ENCODE measurements at places on chromosomes 2 and 18.

- no peak for DNase-seq
Observed at GRCh38 chr2:241359481-241360045, 3.5 kb downstream of the FARP2 start.

GRCh38 chr18:46628206-46628605 lies 28.8 kb downstream of the LOXHD1 start:
- DNase-seq = no peak

- DNase-seq = no peak
Observed at GRCh38 chr18:41982942-41983660, 28.1 kb downstream of the PIK3C3 start.

DNA sequence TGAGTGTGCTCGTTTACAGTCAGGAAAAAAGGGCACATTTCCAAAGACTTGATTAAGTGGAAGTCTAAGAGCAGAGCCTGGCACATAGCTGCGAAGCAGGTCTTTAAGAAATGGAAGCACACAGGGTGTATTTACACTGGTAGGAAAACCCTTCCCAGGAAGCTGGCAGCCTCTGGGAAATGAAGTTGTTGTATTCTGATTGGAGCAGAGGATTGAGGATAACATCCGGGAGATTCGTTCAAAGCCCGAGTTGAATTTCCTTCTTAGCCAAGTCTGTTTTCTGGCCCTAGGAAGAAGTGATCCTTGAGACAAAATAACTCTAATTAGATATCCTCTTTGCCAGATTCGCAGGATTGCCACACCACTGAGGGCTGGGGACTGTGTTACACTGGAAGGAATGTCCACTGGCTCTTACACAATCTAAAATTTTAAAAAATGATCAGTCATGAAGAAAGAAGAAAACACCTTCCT lies 75.9 kb downstream of the ITGB1BP1 start:
- no peak for DNase-seq

- DNase-seq = no peak
Observed at GRCh38 chr18:63848159-63848558, 39.3 kb upstream of the SERPINB2 start.

DNA sequence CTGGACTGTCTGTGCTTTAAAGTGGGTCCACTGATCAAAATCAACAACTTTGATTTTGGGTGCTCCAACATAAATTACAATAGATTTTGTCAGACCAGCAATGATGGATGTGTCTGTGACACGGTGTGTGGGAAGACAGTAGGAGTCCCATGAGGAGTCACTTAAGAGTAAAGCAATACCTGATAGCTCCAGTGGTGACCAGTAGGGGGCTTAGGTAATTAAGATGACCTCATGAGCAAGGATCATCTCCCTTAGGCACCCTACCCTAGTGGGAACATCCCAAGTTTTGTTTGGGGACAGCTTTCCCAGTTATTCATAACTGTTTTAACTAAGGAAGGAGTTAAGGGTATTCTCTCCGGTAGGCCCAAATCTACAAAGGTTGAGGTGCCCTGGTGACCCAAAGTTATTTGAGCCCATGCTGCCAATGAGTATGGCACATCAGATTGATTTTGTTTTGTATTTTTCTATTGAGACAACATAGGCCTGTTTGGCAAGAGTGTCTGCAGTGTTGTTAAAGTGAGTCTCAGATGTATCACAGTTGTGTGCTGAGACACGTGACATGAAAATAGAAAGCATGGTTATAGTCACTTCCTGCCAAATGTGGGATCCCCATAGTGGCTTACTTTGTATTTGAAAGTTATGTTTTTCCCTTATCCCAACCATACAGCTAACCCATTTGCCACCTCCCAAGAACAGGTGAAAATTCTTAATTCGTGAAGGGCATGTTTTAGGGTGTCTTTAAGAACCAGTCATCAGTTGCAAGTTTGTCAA lies 1337.6 kb upstream of the SLC39A10 start:
- no peak for DNase-seq

DNA sequence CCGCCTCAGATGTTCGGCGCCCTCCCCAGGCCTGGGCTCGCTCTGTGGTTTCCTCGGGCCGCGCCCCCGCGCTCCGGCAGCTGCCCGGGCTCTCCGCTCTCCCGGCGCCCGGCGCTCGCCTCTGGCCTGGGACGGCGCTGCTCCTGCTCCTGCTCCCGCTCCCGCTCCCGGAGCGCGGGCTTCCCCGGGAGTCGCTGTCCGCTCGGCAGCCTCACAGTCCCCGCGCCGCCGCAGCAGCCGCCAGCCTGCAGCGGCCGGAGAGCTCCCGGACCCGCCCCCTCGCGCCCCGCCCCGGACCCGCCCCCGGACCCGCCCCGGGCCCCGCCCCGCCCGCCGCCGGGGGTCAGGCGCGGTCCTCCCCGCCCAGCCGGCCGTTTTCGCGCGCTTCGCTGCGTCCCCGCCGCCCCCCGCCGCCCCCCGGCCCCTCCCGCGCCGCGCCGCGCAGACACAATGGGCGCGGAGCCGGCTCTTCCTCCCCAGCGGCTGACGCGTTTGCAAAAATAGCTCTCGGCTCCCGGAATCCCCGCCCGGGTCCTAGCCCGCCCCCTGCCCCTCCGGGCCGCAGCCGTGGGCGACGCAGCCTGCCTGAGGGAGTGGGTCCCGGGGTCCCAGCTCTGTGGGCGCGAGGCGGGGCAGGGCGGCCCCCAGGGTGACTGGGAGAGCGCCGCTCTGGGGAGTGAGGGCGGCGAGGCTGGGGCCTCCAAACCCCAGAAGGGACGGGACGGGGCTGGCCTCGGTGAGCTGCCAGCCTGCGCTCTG lies at the start of gene ARL4C:
TSS of gene ARL4C (minus strand) at position 247 of the 759 bp plus-strand sequence. CDS start 495 bp downstream, outside the sequence.
- peak; percentile 47 for DNase-seq

- DNase-seq = no peak
Observed at GRCh38 chr2:225670111-225670974, 270.8 kb downstream of the NYAP2 start.

DNA sequence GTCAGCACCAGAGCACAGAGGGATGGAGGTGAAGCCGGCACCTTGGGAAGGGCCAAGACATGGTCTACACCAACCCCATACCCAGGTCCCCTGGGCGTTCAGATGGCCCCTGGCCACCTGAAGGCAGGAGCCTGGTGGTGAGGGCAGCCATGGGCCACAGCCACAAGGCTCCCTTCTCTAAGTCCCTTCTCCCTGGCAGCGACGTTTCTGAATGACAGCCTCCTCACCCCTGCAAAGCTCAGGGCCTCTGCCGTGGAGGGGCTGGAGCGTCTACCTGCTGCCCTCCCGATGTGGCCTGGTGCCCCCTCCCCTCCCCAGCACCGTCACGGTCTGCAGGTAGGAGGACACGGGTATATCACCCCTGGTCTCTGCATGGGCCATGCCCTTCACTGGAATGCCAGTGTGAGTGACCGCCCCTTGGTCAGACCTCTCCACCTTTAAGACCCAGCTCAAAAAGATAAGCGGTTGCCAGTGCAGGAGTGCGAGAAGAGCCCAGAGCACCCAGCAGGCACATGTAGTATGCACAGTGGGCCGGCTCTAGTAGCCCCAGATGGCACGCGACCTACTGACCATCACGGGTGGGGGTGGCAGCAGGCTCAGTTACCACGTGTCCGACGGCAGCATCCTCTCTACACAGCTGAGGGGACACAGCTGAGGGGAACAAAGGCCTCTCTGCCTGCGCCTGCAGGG lies 46.6 kb downstream of the HS6ST1 start:
- DNase-seq = no peak

- no peak for DNase-seq
Observed at GRCh38 chr2:188196343-188197008, 95.2 kb upstream of the GULP1 start.

DNA sequence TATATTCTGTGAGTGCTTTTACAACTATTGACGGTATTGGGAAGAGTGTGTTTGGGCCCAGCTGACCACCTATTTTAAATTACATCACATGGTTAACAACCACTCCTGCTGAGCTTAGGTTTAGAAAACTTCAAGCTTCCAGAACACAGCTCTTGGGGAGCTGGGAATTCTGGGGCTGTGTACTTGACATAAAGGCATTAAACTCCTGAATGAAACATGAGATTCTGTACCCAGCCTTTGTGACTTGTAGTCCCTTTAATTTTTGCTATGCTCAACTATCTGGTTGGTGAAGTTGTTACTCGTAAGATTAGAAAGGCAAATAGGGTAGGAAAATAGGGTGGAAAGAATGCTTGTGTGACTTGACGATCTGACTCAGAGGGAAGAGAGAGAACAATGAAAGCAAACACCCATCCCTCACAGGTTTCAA lies 66.9 kb downstream of the LTBP1 start:
- DNase-seq = no peak

DNA sequence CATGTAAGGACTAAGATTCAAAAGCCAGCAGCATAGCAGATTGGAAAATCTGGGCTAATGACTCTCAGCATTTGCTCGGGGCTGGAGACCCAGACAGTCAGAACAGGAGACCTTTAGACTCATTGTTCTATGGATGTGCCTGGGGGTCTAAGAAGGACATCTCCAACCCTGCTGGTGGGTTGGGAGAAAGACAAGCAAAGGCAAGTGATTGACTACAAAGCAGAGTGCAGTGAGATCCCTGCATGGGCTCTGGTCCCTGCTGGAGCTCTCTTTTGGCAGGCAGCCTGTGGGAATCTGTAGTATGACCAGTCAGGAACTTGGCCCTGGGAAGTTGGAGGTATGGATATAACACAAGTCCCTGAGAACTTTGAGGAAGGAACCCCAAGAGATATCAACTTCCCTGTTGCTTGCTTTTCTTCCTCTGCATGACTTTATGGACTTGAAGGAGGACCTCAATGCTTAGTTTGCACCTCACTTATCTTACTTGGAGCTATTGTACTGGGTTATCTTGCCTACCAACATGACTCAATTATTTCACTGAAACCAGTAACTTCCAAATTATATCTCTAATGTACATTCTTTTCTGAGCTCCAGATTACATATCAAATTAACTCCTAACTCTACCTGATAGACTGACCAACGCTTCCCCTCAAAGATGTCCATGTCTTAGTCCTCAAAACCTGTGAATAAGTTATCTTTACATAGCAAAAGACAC lies 236.0 kb downstream of the CYRIA start:
- no peak for DNase-seq

DNA sequence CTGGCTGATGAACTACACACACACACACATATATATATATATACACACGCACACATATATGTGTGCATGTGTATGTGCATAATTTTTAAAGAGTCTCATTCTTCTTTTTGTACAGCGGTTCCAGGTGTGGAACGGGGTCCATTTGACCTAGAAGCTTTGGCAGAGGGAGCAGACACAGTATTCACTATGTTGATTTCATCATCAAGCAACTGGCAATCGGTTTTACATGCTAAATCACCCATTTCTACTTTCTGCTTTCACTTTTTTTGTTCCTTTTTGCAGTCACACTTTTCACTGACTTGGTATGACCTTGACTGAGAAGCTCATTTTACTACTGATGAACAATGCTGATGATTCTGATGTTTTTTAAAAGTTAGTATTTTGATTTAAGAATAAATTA lies 63.0 kb upstream of the PGAP1 start:
- DNase-seq = no peak

DNA sequence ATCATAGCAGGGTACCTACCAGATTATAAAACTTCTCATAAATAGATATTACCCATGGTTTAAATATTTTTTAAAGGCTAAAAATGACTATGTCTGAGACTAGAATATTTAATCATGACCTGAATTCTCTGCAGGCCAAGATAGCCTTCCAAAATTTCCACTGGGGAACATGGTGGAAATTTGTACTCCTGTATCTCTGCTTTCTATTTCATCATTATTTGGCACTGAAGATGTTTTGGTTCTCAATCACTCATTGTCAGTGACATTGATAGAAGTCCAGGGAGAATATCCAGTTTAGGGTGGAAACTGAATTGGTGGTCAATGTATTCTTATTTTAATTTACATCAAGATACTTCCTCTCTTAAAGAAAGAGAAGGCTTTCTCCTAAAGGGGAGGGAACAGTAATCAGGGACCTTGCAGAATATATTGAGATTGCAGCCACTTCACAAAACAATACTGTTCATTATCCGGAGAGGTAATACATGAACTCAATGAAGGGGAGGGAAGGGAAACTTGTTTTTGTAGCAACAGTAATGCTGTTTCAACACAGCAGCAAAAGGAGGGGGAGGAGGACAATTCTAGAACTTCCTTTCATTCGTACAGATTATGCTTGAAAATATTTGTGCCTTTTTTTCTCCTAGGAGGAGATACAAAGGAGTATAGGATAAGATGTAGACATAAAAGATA lies 34.1 kb downstream of the EEF1B2 start:
- no peak for DNase-seq

DNA sequence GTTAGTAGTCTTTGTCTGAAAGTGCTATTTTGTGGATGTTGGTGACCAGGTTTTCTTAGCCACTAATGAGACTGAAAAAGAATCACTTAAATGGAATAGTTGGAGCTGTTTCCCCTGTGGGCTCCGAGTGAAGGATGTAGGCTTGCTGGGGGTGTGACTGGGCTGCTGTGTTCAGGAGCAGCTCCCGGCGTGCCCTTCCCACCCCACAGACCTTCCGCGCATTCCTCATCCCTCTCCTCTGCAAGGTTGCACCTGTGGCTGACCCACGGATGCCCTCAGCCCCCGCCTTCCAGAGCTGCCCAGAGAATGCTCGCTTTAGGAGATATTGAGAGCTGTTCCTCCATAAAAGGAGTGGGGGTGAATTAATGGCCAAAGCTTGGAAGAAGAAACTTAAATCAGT lies 174.3 kb downstream of the LDLRAD4 start:
- DNase-seq = no peak

GRCh38 chr2:84947010-84947593 lies 23.9 kb upstream of the KCMF1 start:
- no peak for DNase-seq

DNA sequence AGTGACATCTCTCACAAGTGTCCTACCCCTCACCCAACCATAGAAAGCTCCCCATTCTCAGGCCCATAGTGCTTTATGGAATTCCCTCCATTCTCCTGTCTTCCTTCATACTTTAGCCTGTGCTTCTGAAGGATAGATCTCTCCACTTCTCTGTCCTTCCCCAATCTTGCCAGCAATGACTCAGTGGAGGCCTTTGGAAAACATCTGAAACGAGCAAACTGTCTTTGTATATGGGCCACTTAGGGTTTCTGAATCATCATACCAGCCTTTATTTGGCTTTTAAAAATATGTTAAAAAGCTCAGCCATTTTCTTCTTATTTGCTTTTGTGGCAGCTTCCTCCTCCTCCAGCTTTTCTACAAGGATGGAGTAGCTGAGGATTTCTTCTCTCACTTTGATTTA lies 65.6 kb upstream of the ZNF385B start:
- DNase-seq = no peak

DNA sequence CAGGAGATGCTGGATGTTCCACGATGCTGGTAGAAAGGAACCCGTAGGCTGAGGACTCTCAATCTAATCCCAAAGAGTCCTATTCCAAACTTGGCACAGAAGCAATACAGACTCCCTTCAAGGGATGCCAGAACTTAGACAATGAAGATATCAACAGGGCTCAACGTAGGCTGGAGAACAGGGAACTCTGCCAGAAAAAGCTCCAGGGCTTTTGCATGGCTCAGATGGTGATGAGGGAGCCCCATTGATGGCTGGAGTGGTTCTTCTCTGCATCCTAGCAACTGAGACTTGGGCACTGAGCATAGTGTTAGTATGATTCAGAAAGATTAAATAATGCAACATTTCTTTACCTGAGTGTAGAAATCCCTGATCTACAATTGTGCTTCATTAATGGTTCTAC lies 117.2 kb upstream of the NCK2 start:
- no peak for DNase-seq

- no peak for DNase-seq
Observed at GRCh38 chr2:104861351-104862057, 7.6 kb downstream of the POU3F3 start.

- no peak for DNase-seq
Observed at GRCh38 chr2:202704248-202704647, 69.5 kb downstream of the FAM117B start.

GRCh38 chr2:56227811-56228210 lies 44.0 kb downstream of the CCDC85A start:
- no peak for DNase-seq

GRCh38 chr2:203164311-203164935 lies 74.4 kb upstream of the CYP20A1 start:
- no peak for DNase-seq

Data from activated T-cell treated with anti-CD3 and anti-CD28 coated beads for 1 hour (primary cell).